ENCODE measurements at places on chromosomes 1 and 21.

DNA sequence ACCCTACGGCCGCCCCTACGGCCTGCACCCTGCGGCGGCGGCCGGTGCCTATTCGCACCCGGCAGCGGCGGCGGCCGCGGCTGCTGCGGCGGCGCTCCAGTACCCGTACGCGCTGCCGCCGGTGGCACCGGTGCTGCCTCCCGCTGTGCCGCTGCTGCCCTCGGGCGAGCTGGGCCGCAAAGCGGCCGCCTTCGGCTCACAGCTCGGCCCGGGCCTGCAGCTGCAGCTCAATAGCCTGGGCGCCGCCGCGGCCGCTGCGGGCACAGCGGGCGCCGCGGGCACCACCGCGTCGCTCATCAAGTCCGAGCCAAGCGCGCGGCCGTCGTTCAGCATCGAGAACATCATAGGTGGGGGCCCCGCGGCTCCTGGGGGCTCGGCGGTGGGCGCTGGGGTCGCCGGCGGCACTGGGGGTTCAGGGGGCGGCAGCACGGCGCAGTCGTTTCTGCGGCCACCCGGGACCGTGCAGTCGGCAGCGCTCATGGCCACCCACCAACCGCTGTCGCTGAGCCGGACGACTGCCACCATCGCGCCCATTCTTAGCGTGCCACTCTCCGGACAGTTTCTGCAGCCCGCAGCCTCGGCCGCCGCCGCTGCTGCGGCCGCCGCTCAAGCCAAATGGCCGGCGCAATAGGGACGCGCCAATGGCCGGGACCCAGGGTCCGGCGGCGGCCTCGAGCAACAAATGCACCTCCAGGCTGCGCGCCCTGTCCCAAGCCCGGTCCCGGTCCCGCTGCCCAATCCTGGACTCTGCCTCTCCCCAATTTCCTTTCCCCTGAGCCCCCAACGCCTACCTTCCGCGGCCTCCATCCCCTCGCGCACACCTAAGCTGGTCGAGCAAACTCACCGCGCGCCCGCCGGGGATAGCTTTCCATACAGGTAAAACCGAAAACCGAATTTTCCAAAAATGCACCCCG lies 1.8 kb downstream of the FOXD3 start:
- DNase-seq, result no peak

DNA sequence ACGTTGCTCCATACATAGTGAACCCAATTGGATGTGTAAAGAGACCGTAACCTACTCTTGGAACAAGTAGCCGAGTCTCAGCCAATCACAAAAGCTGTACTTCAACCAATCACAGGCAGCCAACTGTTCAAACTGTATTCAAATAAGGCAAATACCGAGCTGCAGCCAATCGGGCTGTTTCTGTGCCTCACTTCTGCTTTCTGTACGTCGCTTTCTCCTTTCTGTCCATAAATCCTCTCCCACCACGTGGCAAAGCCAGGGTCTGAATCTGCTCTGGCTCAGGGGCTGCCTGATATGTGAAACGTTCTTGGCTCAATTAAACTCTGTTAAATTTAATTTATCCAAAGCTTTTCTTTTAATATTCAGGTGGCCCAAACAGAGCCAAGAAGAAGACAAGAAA lies 210.3 kb downstream of the URB2 start:
- DNase-seq, result no peak

- DNase-seq, result no peak
Observed at GRCh38 chr1:108117945-108118902, 81.9 kb downstream of the SLC25A24 start.

DNA sequence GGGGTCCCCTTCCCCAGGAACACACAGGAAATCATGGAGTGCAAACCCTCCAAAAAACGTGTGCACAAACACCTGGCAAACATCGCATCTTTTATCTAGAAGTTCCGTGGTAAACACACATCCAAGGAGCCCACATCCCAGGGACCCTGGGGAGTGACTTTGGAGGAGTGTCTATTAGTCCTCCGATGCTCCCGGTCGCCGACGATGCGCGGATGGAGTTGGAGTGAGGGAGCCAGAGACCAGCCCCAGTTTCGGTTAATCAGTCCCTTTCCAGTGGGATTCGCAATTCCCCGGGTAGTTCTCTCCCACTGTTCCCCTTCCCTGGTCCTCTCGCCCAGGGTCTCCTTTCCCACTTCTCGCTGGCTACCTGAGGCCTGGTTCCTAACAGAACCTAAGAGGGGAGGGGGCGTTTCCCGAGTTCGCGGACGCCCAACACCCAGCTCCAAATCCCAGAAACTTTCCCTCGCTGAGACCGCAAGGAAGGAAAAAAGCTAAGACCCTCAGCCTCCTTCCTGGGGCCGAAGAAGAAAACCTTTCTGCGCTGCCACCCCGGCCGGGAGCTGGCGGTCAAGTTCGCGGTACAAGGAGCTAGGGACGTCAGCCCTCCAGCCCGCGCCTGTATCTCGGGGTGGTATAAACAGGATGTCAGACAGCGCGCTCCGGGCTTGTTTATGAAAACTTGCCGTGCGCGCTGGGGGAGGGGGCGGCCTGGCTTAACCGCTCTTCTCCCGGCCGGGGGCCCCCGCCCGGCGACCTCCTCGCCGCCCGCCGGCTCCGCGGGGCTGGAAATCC lies 787 bp downstream of the JAK1 start:
- DNase-seq, result peak; percentile 83

DNA sequence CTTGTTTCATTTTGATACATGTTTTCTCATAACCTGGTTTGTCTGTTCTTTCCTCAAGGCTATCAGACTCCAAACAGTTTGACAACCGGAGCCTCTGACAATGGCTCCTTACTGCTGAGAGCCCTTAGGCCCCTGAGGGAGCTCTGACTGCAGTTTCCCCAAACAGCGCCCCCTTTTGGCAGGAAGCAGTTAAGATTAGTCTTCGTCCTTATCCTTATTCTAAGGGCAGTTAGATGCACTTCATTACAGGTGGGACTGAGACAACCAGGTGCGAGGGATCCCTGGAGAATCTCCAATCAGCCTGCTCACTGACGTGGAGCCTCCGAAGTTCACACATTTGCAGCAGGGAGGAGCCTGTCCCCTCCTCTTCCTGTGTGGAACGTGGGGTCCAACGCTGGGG lies 393.1 kb downstream of the BRINP3 start:
- DNase-seq, result no peak

GRCh38 chr1:20322825-20323612 lies 32.3 kb downstream of the VWA5B1 start:
- DNase-seq, result no peak

- peak; percentile 10 for DNase-seq
Observed at GRCh38 chr1:54542962-54543539, 5.0 kb upstream of the ACOT11 start.

- no peak for DNase-seq
Observed at GRCh38 chr1:238491265-238491664, 600.5 kb upstream of the ZP4 start.

DNA sequence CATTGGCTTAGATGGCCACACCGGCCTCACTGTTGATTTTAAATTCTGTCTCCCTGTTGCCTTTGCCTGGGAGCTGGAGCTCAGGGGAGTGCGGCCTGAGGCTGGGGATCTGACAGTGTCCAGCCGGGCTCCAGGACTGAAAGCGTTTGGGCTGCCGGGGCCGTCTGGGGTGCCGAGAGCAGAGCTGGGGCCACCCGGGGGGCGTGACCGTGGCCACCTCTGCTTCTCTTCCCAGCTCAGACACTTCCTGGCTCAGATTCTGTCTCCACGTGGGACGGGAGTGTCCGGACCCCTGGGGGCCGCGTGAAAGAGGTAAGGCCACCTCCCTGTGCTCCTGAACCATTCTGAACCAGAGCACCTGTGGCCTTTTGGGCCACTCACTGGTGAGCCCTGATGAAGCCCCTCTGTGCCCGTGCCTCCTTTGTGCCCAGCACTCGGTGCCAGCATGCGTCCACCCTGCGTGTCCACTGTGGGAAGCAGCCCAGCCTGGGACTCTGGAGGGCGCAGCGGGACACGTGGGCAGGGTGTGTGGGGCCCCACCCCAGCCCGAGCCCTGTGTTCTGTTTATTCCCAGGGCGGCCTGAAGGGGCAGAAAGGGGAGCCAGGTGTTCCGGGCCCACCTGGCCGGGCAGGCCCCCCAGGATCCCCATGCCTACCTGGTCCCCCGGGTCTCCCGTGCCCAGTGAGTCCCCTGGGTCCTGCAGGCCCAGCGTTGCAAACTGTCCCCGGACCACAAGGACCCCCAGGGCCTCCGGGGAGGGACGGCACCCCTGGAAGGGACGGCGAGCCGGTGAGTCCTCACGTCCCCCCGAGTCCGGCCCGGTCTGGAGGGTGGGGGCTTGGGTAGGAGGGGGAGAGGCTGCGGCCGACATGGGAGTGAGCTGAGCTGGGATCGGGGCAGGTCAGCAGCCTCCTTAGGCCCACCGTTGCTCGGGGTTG lies 64.8 kb downstream of the SLC19A1 start:
- no peak for DNase-seq

GRCh38 chr1:218409946-218410510 lies 64.9 kb downstream of the TGFB2 start:
- no peak for DNase-seq

DNA sequence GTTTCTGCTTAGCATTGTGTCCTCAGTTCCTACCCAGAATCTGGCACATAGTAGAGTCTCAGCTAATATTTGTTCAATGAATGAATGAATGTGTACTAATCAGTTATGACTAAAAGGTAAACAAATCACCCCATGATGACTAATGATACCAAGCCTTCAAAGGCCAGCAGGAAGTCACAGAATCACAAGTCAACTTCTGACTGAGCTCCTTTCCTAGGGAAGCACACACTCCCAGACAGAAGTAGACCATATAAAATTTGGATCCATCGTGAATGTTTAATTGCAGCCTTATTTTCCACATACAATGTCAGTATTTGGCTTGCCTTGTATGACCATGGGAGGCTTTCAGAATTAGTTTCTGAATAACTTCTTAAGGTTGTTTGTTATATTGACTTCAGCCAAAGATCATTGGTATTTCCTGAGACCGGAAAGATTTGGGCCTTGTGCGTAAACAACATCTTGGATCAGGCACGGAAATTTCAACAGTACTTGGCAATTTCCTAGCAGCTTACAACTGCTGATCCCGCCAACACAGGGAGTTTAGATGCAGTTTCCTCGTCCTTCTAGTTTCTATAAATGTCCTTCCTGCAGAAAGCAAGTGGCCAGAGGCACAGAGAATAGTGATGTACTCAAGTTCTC lies 185.9 kb upstream of the ATP1B1 start:
- no peak for DNase-seq

GRCh38 chr1:1573843-1574720 lies 581 bp downstream of the SSU72 start:
- DNase-seq, result peak; percentile 64

DNA sequence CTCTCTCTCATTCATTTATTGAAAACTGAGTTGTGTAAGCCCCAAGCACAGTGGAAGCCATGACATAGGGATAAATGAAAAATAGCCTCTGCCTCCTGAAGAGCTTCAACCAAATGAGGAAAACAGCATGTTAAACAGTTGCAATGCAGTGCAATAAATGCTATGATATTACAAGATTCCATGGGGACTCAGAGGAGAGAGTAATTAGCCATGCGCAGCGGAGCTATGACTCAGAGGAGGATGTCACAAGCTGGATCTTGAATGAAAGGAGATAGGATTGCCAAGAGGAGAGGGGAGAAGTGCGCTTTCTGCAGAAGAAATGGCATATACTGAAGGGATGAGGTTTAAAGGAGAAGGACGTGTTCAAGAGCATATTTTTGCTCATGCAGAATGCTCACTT lies 231.3 kb upstream of the PLXNA2 start:
- DNase-seq, result peak; percentile 70

DNA sequence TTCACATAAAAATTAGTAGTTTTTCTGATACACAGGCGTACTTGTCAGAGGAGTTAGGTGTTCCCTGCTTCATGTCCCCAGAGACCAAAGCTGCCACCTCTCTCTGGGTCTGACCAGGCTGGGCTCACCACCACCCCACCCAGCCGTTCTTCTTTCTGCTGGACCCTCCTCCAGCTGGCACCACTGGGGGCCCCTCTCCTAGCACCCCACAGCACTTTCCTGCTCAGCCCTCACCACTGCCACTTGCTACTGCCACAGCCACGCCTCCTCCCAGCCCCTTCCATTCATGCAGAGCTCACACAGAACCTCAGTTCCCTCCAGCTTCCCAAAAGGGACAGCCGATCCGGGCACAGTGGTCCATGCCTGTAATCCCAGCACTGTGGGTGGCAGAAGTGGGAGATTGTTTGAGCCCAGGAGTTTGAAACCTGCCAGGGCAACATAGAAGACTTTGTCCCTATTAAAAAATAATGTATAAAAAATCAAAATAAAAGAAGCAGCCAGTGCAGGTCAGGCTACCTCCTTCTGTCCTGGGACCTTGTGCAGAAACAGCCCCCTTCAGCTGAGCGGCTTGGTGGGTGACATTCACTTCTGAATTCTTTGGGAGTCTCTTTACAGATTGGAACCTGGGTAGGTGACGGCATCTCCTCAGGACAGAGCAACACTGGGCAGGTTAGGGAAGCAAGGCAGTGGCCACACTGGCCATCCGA lies 208.3 kb downstream of the TOMM20 start:
- no peak for DNase-seq

DNA sequence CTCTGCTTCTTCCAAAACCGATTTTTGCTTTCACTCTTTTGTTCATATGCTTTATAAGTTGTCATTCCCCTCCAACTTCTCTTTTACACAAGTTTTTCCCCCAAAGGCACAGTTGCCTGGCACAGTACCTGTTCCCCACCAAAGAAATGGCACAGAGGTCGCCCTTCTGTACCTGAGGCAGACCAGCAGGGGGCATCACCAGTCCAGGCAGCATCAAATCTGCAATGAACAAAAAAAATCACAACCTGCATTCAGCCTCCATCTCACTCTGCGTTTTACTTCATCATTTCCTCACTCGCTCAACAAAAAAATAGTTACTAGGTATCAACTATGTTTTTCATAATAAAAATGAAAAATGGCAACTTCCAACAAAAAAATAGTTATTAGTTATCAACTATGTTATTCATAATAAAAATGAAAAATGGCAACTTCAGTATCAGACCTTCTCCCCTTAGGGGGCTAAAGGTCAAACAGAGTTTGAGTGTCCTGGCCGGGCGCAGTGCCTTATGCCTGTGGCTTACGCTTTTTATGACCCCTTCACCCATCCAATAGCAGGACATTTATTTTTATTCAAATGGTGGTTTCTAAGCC lies 4.1 kb downstream of the EIF2D start:
- DNase-seq, result peak; percentile 19

DNA sequence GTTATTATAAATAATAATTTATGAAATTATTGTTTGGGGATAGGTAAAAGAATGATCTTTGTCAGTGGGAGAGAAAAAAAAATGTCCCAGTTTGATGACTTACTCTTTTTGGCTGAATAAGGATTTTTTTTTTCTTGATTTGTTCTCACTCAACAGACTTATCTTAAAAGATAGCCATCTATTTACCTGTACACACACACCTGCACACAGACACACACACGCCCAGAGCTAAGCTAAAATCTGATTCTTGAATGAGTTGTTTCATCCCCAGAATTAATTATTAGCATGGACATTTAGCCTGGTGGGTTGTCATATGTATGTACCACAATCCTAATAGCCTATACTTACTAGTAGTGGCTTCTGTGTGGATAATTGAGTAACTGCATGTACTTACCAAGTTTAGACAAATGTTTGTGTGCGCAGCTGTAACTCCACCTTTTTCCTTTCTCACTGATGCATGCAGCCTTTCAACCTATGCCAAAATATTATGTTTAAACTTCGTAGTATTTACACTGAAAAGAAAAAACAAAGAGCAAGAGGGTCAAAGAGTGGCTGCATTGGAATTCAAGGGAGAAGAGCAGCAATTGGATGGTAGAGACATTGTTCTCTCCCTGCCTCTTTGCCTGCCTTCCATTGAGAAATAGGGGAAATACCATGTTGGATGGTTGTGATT lies 174.3 kb downstream of the ADGRL2 start:
- no peak for DNase-seq
